ENCODE measurements at places on chromosomes 3 and 15.

- DNase-seq, result no peak
Observed at GRCh38 chr3:49172551-49173041, 1.2 kb downstream of the KLHDC8B start.

DNA sequence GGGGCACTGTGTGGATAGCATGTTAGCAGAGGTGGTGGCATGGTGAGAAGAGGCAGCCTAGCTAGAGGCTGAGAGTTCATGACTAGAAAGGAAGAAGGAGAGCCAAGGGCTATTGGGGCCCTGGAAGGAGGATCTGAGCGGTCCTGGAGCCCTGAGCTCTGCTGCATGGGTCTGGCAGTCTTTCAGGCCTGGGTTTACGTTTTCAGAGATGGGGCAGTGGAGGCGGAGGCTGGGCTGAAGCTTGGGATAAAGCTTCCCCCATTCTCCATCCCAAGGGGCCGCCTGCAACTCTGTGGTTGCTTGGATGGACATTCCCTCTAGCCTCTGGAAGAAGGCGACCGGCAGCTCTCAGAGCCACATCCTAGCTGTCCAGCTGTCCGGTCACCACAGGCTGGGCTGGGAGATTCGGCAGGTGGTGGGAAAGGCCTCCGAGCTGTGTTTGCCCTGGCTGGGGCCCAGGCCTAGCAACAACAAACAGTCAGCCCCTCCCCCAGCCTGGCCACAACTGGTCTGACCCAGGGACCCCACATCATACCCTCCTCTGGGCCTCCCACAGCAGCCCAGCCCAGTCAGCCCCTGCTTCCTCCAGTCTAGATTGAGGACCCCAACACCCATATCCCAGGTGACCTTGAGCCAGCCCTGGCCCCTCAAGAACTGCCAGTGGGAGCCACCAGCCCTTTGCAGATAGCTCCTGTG, 1.8 kb upstream of the SLC38A3 start:
- no peak for DNase-seq

- DNase-seq, result no peak
Observed at GRCh38 chr3:54731732-54732445, 196.0 kb downstream of the LRTM1 start.

GRCh38 chr3:141421186-141421585, 52.9 kb downstream of the ZBTB38 start:
- DNase-seq, result no peak

DNA sequence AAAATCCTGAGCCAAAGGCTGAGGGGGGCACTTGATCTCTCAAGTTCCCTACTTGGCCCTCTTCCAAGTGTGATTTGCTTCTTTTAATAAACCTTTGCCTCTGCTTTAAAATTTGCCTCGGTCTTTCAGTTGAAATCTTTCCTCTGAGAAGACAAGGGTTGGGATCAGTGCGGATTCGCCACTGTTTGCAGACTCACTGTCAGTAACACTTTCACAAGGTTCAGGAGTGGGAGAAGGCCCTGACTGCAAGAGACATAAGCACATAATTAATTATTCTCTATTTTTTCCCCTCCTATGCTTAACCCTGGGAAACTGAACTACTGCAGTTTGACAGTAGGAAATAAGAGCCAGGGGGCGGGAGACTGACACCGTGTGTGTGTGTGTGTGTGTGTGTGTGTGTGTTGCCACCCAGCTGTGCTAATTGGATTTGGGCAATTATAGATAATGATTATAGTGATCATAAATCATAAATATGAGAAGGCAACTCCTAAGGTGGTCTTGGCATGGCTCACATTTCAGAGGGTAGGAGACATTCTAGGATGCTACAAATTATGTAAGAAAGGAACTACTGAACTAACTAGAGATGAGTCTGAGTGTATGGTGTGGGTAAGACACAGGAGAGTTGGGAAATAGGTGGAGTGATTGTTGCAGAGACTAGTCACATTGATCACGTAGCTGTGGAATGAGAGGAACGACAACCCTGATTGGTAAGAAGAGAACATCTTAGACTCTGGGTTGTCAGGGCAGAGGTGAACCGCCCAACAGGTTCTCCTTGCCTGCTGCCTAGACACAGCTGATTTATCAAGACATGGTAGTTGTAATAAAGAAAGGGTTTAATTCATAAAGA, 5.5 kb upstream of the ZNF662 start:
- no peak for DNase-seq

- DNase-seq, result no peak
Observed at GRCh38 chr15:54017959-54018358, 39.7 kb downstream of the UNC13C start.

GRCh38 chr15:32739522-32740063, 21.8 kb downstream of the GREM1 start:
- DNase-seq, result no peak

DNA sequence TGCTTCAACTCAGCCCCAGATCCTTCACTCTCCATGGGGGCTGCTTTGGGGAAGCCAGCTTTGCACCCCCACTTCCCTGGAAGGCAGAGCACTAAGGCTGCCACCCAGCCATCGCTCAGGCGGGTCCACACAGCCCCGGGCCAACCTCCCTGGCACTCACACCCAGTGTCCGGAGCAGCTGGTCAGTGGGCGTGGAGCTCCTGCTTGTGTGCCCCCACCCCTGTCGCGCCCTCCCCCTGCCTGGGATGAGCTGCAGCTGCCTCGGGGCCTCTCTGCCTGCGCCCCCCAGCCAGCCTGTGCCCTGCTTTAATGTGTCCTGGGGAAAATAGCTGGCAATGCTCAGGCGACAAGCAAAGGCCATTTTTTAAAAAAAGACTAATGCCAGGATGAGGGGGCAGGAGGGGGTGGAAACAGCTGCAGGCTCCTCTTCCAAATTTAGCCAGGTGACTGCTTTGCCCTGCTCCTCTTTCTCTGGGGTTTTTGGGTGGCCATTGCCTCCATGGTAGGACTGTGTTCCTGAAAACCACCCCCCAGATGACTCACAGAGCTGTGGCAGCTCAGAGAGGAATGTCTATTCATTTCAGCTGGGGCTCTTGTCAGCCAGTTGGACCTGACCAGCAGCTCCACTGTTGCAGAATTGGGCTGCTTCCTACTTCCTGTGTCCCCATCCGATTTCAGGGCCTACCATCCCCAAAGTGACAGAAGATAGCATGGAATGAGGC, 65.0 kb downstream of the CEMIP start:
- DNase-seq, result no peak

DNA sequence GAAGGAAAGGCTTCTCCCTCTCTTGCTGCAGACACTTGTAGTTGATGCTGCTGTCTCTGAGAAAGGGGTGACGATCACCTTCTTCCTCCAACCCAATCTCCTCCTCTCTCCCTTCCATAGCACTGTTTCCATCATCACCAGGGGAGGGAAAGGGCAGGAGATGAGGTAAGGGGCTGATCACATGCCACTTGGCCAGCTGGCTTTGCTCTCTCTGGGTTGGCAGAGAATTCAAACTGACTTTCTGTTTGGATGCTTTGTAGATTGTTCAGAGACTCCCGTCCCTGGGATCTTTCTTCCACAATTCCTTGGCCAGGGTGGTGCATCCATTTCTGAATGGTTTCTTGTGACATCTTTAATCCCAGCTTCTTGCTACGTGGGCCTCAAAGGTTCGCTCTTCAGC, 43.2 kb upstream of the ZNF148 start:
- DNase-seq, result no peak

- DNase-seq, result no peak
Observed at GRCh38 chr3:195849322-195850074, 37.8 kb upstream of the MUC4 start.

- no peak for DNase-seq
Observed at GRCh38 chr15:33664947-33665346, 303.4 kb upstream of the CHRM5 start.

- no peak for DNase-seq
Observed at GRCh38 chr15:34119291-34119690, 17.4 kb downstream of the PGBD4 start.

DNA sequence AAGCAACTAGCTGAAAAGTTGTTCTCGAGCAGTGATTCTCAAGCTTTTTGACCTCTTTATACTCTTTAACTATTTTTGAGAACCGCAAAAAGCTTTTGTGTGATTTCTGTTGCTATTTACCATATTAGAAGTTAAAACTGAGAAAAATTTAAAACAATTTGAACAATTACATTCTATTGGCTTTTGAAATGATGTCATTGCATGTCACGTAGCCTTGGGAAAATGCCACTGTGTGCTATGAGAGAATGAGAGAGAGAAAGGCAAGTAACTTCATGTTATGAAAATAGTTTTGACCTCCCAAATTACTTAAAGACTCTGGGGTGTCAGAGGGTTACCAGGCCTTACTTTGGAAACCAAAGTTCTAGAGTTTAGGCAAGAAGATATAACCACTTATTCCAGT, 8.0 kb downstream of the USP13 start:
- no peak for DNase-seq

DNA sequence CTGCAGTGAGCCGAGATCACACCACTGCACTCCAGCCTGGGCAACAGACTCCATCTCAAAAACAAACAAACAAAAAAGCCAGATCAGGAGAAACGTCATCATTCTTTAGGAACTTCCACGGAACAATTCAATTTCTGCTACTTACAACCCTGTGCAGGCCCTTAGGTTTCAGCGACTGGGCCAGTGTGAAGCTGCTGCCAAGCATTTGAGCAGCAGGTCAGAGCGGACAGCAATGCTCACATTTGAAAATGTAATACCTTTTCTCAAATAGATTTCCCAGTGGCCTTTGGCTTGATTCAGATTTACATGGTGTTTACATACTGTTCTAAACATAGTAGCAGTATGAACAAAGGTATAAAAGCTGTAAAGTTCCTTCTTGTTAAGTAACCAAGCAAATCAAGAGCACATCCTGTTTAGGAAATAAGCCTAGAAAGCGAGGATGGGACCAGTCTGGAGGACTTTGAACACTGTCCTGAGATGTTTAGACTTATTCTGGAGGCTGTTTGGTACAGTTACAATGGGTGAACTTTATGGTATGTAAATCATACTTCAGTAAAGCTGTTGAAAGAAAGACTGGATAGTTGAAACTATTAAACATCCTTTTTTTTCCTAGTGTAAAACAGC, 141.2 kb downstream of the HCN4 start:
- no peak for DNase-seq

DNA sequence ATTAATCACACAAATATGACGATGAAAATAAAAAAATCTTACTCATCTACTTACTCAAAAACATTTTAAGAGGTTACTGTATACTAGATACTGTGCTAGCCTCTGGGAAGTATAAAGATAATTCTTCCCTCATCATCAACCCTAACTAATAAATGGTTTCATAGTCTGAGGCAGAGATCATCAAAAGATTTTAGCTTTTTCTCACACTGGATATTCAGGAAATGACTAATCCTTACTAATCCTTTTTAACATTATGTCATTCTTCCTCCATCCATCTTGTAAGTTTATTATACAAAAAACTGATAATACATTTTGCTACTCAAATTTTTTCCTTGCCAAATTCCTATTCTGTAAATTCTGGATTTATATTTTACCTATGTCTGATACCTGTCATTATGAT, 29.7 kb downstream of the ACAD11 start:
- DNase-seq, result no peak

- no peak for DNase-seq
Observed at GRCh38 chr3:25585361-25586166, 79.1 kb downstream of the TOP2B start.

DNA sequence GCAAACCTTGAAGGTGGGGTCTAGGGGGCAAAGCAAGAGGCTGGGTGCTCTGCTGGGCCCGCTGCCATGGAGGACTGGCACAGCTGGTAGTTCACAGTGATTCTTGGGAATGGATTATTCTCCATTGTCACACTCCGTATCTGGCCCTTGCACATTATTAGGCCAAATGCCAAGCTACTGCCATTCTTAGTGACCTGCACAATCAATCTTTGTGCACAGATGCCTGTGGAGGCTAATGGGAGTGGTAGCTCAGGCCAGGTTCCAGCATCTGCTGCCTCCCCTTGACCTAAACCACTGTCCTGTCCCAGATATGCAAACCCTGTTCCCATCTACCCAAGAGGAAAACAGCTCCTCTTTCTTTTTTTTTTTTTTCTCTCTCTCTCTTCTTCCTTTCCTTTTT, 67.5 kb downstream of the TIPARP start:
- DNase-seq, result no peak

DNA sequence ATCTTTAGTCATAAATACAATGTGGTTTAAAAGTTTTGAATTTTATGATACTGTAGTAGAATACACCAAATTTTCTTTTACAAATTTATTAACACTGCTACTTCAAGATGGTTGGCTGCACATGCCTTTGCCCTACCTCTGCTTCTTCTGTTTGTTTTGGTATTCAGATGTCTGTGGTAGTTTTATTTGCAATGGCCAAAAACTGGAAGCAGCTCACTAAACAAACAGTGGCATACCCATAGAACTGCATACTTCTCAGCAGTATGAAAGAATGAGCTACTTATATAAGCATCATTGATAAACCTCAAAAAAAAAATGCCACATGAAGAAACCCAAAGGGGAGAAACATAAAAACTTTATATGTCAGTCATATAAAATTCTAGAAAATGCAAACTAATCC, 19.5 kb downstream of the ARIH2 start:
- DNase-seq, result no peak

GRCh38 chr15:94951538-94951937, 720.2 kb downstream of the MCTP2 start:
- no peak for DNase-seq

- DNase-seq, result peak; percentile 52
Observed at GRCh38 chr3:184250167-184250828, 826 bp downstream of the EEF1AKMT4 start.

GRCh38 chr15:63341898-63342297, 39.7 kb downstream of the CA12 start:
- no peak for DNase-seq

- DNase-seq, result peak; percentile 12
Observed at GRCh38 chr3:126472277-126473006, 3.2 kb downstream of the ZXDC start.

- peak; percentile 89 for DNase-seq
Observed at GRCh38 chr15:60392986-60393790, 4.6 kb downstream of the ANXA2 start.

GRCh38 chr3:182710557-182711157, 82.6 kb upstream of the ATP11B start:
- no peak for DNase-seq

DNA sequence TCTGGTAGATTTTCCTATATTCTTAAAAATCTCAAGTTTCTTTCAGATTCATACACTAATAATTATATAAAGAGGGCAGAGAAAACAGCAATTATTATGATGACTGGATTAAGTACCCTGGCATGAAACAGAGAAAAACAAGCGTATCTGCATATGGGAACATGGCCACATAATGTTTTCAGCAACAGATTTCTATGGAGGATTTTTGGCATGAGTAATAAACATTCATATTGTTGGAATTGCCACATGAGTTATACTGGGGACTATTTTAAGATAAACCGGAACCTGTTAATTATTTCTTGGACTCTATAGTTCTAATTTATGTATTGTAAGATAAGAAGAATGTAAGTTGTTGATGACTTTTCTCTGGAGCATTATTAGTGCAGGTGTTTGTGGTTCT, 112.7 kb downstream of the OXSM start:
- no peak for DNase-seq

DNA sequence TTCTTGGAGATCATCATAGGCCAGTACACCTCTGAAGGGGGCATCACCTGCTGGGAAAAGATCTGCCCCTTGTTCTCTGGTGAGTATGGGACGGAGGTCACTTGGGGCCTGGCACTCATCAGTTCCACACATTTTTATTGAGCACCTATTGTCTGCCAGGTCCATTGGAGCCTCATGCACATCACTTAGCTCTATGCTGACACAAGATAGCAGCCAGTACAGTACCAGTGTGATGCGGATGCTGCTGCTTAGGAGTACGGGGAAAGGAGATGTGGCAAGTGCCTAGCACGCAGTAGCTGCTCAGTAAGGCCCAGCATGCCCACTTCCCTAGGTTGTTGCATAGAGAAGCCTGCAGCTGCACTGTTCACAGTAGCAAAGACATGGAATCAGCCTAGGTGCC, 43.4 kb downstream of the SLC6A6 start:
- no peak for DNase-seq

- DNase-seq, result peak; percentile 7
Observed at GRCh38 chr3:79766496-79767193, 1.2 kb downstream of the ROBO1 start.

All from right lung (tissue), 10 donors.